ENCODE measurements at places on chromosomes 12 and 14. TPM values are rescaled to one million over a fixed set of nuclear protein-coding genes. Genes with fewer than 3 reads are reported as not detected.

The INTS13 gene
- polyA plus RNA-seq = 15.3 TPM

The CCDC88C gene
- polyA plus RNA-seq = 33.8 TPM

The GPD1 gene
- polyA plus RNA-seq = 1.5 TPM

The TSPAN19 gene
- 4.8 TPM for polyA plus RNA-seq

The CLEC4A gene
- polyA plus RNA-seq = 4.1 TPM

The TMEM63C gene
- polyA plus RNA-seq = 14.6 TPM

The DPY19L2 gene
- 37.9 TPM for polyA plus RNA-seq

The ACOT6 gene
- not detected for polyA plus RNA-seq

The PRICKLE1 gene
- polyA plus RNA-seq = 20.6 TPM

The GZMH gene
- polyA plus RNA-seq = not detected

The RPGRIP1 gene
- polyA plus RNA-seq = not detected

The ART4 gene
- not detected for polyA plus RNA-seq

The SIX6 gene
- not detected for polyA plus RNA-seq

The KRT75 gene
- polyA plus RNA-seq = not detected

The ENO2 gene
- polyA plus RNA-seq = 228 TPM

Data from neural cell (in vitro differentiated cells).